ENCODE measurements at places on chromosomes 12 and 14. TPM values are rescaled to one million over a fixed set of nuclear protein-coding genes. Genes with fewer than 3 reads are reported as not detected.

Gene SRGAP1
- 3.1 TPM for polyA plus RNA-seq

Gene NID2
- polyA plus RNA-seq, result not detected

Gene CACNA2D4
- polyA plus RNA-seq, result 136 TPM

Gene NELL2
- not detected for polyA plus RNA-seq

Gene STON2
- 2.4 TPM for polyA plus RNA-seq

Gene HOTAIR
- not detected for polyA plus RNA-seq

- peak; percentile 56 for DNase-seq
These were observed 12.2 kb upstream of the SPTB start for GRCh38 chr14:64891839-64892375.

DNA sequence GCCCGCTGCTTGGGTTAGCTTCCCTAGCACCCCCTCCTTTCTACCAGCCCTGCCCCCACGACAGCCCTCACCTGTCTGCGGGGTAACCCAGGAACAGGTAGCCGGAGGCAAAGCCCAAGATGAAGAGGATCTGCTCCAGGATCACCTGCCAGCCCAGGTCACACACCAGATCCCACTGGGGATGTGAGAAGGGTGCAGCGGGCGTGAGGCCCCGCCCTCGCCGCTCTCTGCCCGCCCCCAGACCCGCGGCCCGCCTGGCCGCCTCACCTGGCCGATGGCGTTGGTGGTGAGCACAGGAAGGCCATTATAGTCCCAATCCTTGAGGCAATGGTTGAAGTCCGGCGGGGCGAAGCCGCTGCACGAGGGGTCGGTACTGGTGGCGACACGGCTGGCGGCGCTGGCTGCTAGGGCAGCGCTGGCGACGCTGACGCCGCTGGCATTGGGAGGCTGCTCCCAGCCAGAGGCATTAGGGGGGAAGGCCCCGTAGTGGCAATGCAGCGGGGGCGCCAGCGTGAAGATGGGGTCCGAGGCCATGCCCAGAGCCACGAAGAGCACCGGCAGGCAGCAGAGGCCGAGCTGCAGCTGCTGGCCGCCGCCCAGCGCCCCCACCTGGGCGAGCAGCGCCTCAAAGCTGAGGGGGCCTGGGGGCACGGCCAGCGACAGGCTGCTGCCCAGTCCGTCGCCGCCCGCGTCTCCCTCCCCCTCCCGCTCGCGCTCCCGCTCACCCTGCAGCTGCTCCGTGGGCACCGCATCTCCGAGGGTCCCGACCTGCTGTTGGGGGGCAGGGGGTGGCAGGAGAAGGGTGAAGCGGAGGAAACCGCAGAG lies 794 bp downstream of the SLC22A17 start:
- DNase-seq, result no peak

DNA sequence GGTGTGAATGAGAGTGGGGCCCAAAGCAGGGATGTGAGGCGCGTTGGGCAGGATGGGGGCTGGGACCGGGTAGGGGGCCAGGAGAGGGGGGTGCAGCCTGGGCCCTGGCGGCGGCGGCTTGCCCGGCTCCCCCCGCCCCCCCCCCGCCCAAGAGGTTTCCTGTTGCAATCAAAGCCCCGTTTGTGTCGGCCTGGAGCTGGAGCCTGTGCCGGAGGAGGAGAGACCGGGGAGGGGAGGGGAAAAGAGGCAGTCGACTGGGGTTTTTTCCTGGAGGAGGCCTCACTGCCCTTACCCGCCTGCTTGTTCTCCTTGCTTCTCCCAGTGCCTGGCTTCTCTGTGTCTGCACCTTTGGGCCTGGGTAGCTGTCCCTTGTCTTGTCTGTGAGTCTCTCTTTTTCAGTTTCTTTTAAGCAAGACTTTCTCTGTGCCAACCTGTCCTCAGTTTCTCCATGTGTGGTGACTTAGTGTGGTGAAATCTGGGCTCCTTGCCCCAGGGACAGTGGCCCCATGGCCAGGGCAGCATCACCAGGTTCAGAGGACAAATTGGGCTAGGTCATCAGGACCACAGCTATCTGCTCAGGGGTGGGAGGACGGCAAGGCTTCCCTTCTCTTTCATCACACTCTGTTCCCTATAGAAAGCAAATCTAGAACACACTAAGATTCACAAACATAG lies 8.5 kb downstream of the RARG start:
- DNase-seq, result no peak

GRCh38 chr12:126219654-126220279 lies 1154.5 kb downstream of the AACS start:
- DNase-seq, result no peak

DNA sequence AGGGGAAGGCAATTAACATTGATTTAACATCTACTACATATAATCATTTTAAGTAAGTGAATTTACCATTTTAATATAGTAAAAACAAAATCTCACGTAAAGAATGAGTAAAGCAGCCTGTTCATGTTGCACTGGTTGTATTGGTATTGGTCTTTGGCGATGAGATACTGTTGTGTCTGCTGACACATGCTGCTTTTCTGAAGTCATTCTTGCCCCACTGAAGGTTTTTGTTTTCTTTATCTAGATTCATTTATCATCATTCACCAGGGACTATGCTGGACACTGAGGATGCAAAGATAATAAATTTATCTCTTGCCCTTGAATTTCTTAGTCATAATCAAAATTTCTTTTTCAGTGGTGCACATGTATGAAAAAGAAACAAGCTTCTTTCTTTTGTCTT lies 246.2 kb upstream of the NPAS3 start:
- no peak for DNase-seq

DNA sequence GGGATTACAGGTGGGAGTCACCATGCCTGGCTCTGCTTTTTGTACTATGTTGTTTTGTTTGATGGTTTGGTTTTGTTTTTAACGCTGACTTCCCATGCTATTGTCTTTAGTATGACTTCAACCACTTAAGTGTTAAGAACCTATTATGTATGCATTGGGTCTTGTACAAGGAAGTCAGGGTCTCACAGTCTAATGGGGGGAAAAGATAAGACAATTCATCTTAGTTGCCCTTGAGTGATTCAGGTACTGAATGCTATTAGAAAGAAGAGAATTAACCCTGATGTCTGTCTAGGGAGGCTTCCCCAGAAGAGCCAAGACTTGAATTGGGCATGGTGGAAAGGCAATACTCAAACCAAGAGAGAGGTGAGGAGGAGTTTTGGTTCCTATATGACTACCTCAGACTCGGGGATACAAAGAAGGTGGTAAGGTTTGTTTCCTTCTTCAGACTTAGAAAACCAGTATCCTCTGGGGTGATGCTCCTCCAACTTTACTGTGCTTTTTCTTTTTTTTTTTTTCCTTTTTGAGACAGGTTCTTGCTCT lies 64.6 kb downstream of the SUSD6 start:
- no peak for DNase-seq

- DNase-seq, result no peak
These were observed 425.5 kb downstream of the C12orf50 start for GRCh38 chr12:87603727-87604126.

DNA sequence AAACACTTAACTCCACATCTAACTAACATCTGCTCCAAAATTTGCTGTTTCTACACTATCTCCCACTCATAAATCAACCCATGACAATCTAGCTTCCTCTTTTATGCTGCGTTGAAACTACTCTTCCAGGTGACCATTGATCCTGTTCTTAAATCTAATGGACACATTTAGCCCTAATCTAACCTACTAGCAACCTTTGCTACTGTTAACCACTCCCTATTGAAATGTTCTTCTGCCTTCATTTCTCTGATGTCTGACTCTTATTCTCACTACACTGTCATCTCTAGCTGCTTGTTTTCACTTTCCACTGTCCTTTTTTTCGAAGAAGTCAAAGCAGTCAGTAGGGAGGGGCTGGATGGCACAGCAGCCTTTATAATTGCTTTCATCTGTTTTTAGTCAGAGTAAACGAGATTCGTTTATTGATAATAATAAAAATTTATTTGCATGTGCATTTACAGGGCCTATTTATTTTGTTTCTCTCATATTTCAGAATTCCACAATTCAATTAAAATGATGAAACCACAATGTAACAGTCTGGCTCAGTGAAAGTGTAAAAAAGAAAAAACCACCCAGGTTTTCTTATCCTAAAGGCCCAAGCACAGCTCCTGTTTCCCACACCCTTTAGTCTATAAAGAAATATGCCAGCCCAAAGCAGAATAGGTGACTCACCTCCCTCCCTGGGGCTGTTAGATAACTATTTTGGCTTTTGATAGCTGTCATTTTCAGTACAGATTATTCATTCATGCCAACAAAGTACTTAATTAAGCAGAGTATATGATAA lies 44.9 kb downstream of the ATP2B1 start:
- no peak for DNase-seq

All from HepG2 (cell line).